ENCODE measurements at places on chromosomes 6 and 20.

DNA sequence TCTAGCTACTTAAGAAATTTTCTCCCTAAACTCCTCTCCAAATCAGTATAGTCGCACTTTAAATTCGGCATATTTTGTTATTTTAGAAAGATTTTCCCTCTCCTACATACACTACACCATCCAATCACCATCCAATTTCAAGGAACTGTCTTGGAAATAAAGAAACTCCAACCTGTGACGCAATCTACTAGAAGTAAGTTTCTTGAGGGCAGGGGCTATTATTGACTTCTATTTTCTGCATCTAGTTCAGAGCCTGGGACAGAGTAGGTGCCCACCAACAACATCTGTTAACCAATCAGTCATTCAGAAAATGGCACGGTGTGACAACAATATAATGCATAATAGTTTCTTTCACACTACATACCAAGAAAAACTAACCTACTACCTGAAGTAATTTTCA, 3.6 kb downstream of the ATG5 start:
- H3K27ac ChIP-seq = no peak overlapping the region
- H3K4me3 ChIP-seq = no peak overlapping the region
- no peaks in the 10 kb centered on the region for H3K27me3 ChIP-seq
- no peaks in the 10 kb centered on the region for H3K4me1 ChIP-seq

DNA sequence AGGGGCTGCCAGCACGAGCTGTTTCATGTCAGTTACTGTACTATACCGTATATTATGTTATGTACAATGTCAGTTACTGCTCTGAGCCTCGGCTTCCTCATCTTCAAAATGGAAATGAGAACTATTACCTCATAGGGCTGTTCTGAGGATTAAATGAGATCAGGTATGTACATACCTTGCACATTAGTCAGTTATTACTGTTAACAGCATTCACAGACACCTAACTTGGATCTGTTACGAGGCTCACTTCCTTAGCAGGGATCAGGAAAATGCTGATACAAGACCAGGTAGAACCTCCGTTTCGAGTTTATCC, 69.7 kb upstream of the TBC1D7 start:
- DNase-seq = no peak
- H3K4me1 ChIP-seq = no peaks in the 10 kb centered on the region
- no peaks in the 10 kb centered on the region for H3K36me3 ChIP-seq

DNA sequence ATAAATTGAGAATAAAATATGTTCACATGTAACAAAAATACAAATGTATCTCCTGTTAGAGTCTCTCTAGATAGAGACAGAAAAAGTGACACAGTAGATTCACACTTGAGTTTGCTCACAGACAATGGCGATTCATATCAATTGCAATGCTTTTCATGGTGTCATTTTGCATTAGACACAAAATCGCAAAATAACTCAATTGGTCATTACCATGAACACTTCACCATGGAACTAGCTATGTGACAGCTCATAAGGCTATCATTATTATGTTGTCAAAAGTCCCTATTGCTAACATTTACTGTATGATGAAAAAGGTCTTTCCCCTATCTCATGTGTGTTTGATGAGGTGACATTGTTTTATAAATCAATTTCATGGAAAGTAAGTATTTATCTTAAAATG, 249.5 kb upstream of the AGPAT4 start:
- H3K36me3 ChIP-seq = no peaks in the 10 kb centered on the region
- no peak overlapping the region for H3K4me3 ChIP-seq
- DNase-seq = no peak
- H3K27me3 ChIP-seq = no peaks in the 10 kb centered on the region

GRCh38 chr20:58372806-58373205, 16.2 kb upstream of the VAPB start:
- DNase-seq = no peak
- H3K4me3 ChIP-seq = no peak overlapping the region
- no peak overlapping the region for H3K27ac ChIP-seq
- no peaks in the 10 kb centered on the region for H3K4me1 ChIP-seq

Data from right atrium auricular region (tissue), 2 donors.